NCI-H1694 (cell line): ENCODE measurements at places on chromosomes 5 and 9.

- DNase-seq, result no peak
Measured at GRCh38 chr9:125852386-125852785, 105.2 kb downstream of the PBX3 start.

GRCh38 chr9:2771661-2772060 is 54.4 kb downstream of the KCNV2 start:
- DNase-seq, result no peak

DNA sequence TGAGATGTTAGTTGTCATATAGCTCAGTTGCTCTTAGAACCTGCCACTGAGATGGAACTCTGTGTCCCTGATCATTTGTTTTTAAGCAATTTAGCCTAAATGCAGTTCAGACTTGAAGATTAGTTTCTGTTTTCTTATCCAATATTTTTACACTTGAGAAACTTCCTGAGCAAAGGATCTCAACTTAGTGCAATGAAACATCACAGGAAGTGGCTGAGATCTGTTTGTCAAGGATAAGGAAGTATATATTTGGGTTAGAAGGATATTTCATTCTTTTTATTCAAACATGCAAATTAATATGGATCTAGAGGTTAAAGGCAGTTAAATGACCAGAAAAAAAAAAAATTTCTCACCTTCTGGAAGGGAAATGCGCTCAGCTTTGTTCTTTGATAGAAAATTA is 19.7 kb upstream of the F2R start:
- DNase-seq, result no peak

DNA sequence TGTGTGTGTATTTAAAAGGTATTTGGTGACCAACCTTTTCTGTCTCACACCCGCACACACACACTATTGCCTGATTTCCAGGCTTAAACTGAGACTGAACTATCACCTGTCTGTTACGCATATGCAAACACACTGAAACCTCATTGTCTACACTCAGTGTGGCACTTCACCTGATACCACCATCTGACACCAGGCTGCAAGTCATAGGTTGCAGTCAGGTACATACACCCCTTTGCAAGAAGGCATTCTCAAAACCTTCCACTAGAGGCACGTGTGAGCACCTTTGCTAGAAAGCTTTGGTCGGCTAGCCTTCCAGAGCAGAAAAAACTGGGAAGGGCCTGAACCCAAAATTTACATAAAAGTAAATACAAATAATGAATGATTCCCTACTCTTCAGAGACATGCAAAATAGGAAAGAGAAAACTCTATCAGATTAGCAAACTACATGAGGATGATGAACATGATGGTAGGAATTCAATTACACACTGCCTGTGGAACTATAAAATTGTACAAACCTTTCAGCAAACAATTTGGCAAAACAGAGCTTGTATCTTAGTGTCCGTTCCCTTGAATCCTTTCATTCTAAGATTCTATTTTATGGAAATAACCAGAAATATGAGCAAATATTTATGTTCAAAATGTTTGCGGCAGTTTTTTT is 5.9 kb upstream of the FOXD1 start:
- DNase-seq, result peak; percentile 73

- no peak for DNase-seq
Measured at GRCh38 chr5:37859805-37860204, 20.0 kb upstream of the GDNF start.

DNA sequence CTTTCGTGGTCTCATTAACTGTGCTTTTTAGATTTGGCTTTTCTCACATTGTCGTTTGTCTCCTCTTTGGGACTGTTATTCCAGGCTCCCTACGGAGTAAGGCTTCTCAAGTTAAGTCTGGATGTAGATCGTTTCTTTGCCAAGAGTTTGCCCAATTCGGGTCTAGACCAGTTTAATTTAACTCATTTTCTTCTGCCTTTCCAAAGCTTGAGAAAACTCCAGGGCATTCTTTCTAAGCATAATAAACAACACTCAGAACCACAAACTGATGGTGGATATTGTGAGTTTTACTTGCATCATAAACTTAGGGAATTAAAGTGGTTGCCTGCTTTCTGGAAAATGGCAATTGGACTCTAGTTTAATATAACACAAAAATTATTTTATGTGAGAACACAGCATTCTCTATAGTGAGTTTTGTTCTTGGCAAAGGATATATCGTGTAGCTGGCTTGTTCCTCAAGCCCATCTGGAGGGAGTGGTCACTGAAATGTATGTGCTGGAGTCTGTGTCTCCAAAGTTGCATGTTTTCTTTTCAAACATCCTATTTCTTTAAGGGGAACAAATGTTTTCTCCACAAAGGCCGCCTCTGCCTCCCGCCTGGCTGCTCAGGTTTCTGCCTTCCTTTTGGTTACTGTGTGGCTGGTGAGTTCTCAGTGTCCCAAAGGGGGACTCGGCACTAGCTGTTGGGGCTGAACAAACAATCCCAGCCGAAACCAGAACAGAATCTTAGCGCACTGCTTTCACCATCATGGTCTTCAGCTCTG is 211.3 kb upstream of the FBN2 start:
- no peak for DNase-seq

DNA sequence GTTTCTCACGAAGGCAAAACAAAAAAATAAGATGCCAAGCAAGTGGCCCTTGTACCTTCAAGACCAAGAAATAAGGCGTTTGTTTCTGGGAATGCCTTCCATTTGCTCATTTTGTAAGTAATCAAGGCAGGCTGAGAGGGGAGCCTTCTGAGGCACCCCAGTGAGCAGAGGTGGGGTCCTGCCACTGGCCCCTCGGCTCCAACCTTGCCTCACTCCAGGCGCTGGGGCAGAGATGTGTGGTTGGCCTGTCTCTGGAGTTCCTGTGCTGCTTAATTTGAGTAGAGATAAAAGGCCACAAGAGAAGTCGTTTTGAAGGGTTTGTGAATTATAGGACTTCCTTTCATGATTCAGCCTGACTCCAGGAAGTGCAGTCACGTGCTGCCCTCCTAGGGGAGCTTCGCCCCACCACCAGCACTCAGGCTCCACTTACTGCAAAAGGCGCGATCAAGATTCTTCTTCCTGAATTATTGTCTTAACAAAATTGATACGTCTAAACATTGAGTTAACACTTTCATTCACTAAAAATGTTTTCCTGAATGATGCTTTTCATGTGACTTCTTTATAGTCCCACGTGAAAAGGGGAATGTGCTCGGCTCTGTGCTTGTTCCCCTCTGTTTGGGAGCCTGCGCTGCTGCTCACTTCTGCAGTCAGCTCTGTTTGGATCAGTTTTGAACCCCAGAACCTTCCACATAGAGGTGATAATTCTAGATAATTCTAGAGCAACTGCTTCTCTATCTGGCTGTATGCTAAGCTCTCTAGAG is 13.7 kb downstream of the SYK start:
- no peak for DNase-seq

GRCh38 chr9:33785914-33786313 is 9.4 kb upstream of the PRSS3 start:
- DNase-seq, result no peak

GRCh38 chr9:95313010-95313498 is 4.5 kb downstream of the FANCC start:
- peak; percentile 89 for DNase-seq

DNA sequence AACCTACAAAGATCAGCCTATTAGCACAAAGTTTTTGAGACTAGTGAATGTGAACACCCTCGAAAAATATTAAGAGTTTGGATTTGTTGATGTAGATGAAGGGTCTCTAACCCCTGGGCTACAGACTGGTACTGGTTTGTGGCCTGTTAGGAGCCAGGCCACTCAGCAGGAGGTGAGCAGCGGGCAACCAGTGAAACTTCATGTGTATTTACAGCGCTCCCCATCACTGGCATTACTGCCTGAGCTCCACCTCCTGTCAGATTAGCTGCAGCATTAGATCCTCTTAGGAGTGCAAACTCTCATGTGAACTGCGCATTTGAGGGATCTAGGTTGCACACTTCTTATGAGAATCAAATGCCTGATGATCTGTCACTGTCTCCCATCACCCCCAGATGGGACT is 11.2 kb upstream of the PAM start:
- DNase-seq, result no peak

- DNase-seq, result no peak
Measured at GRCh38 chr5:172910828-172911627, 48.2 kb upstream of the RPL26L1 start.

- DNase-seq, result no peak
Measured at GRCh38 chr9:17906176-17906840, 327.4 kb downstream of the SH3GL2 start.

DNA sequence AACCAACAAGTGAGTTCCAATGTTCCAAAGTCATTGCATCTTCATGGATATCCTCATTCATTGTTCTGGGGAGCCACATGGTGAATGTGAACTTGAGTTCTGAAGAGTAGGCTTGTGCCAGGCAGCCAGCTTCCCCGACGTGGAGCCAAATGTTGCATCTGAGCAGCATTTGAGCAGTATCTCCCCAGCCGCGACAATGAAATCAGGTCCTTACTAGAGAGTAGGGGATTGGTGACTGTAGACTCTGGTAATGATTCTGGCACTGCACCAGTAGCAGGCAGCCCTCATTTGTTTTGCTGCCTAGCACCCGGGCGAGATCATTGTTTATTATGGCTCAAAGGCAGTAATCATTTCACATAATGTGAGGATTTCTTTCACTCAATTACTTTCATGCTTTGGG is 451.4 kb upstream of the C9orf72 start:
- peak; percentile 81 for DNase-seq

- DNase-seq, result no peak
Measured at GRCh38 chr9:79012561-79012960, 559.2 kb upstream of the TLE4 start.

DNA sequence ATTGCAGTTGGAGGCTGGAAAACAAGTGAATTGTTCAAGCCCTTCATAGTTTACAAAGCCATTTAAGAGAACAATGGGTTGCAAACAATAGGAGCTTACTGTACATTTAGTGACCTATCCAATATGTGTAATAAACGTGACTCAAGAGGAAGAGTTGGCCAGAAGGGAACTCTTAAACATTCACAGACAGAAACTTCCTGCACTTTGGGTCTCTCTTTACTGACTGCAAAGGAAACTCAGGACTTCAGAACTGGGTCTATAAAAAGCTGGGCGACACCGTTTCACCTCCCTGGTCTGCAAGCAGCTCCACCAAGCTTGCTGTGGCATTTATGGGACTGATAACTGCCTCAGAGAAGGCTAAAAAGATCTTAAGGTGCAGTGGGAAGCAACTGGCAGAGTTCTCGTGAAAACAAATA is 48.7 kb upstream of the SPATA31D4 start:
- DNase-seq, result no peak

GRCh38 chr5:174073122-174073660 is 27.7 kb downstream of the NSG2 start:
- DNase-seq, result no peak

DNA sequence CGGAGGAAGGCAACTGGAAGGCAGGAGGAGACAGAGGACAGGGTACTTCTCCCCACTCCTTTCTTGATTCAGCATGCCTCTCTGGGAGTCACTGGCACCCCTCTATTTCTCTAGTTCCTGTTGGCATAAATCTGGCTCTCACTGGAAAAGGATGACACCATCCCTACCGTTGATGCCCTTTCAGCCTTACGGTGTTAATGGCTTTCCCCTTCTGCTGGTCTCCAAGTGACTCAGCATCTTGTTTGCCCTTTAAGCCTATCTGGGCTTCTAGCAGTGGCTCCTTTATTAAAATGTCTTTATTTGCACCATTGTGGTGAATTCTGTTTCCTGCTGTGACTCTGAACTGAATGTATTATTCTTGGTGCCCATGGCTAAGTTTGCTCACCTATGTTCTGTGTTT is 227.3 kb upstream of the GLRA1 start:
- no peak for DNase-seq

GRCh38 chr9:114282104-114282485 is 40.8 kb upstream of the ORM1 start:
- DNase-seq, result no peak

GRCh38 chr5:147406636-147407035 is 103.2 kb downstream of the DPYSL3 start:
- no peak for DNase-seq

GRCh38 chr5:65927503-65928321 is 1.3 kb downstream of the ERBIN start:
- no peak for DNase-seq

DNA sequence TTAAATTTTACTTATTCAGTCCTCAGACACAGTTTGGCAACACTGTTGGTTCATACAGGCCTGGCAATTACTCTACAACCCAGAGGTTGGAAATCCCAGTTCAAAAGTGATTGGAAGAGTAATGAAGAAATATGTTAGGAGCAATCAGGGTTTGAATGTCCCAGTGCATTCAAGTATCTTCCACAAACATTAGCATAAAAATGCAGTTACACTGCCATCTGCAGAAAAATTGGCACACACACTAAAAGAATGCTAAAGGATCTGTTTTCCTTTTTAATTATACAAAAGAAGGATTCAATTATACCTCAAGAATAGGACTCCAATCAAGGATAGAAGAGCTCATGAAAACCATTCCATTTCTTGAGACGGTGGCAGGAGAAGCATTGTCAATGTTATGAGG is 130.2 kb downstream of the DNAH5 start:
- no peak for DNase-seq

- DNase-seq, result no peak
Measured at GRCh38 chr5:84384604-84385575, at the start of gene EDIL3. TSS of gene EDIL3 (minus strand) at chr5:84384880. CDS start at chr5:84384374, 506 bp downstream.
